ENCODE measurements at places on chromosomes 7 and 10.

DNA sequence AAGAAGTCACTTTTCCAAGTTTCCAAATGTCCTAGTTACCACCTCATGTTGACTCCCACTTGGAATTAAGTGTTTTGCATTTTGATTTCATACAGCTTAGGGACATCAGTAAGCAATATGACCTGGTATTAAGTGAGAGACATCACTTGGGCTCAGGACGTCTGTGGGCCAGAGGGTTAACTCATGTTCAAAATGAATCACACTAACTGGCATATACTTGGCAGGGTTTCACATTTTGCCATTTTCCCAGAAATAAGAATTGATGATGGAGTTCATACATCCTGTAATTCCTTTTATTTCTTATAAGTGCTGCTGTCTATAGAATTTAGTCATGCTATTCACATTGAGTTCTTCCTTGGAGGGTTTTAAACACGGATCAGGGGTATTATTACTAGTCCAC lies 516.5 kb downstream of the PHTF2 start:
- H3K27me3 ChIP-seq: no peaks in the 10 kb centered on the region
- no peaks in the 10 kb centered on the region for H3K4me1 ChIP-seq
- no peak overlapping the region for H3K27ac ChIP-seq
- H3K4me3 ChIP-seq: no peak overlapping the region

DNA sequence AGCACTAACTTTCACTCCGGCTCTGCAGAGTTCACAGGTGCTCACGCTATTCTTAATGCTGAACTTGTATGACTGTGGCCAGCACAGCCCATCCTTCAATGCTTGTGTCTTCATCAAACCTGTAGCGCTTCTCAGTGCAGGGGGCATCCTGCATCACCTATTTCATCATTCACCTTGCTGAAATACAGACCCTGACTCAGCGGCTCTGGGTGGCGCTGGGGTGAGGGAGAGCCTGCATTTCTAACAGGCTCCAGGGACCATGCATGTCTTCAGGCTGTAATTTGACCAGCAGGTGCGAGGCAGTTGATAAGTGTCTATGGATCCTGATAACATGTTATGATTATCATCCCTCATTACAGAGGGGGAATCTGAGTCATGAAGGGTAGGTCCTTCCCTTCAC lies 89.3 kb downstream of the VOPP1 start:
- peaks cover 3% of the 10 kb centered on the region for H3K4me1 ChIP-seq
- no peak overlapping the region for H3K4me3 ChIP-seq
- H3K27ac ChIP-seq: no peak overlapping the region
- DNase-seq: no peak

GRCh38 chr7:30464231-30464671 lies 14.3 kb downstream of the NOD1 start:
- H3K36me3 ChIP-seq: no peaks in the 10 kb centered on the region
- no peak overlapping the region for H3K4me3 ChIP-seq
- no peaks in the 10 kb centered on the region for H3K27me3 ChIP-seq
- H3K27ac ChIP-seq: no peak overlapping the region
- H3K4me1 ChIP-seq: peaks cover 66% of the 10 kb centered on the region
- no peak for DNase-seq

GRCh38 chr7:143382791-143383641 lies 1.9 kb downstream of the ZYX start:
- H3K4me3 ChIP-seq: peak overlapping the region; percentile 99
- no peak for DNase-seq
- peaks cover 53% of the 10 kb centered on the region for H3K36me3 ChIP-seq
- no peaks in the 10 kb centered on the region for H3K27me3 ChIP-seq

DNA sequence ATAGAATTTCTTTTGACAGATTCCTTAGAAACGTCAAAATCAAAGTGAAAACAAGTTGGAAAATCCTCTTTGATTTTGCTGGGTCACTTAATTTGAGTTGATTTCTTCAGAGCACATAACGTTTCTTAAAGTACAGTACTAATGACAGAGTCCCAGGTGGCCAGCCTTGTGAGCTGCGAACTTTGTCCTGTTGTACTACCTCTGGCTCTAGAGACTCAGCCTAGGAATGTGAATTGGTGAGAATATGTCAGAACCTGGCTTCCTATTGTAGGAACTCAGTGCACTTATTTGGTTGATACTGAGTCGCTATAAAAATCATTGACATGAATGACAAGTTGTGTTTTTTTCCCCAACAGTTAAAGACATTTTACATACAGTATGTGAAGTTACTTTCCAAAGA lies 20.2 kb downstream of the SDK1 start:
- H3K4me1 ChIP-seq: no peaks in the 10 kb centered on the region
- H3K27ac ChIP-seq: no peak overlapping the region
- no peaks in the 10 kb centered on the region for H3K27me3 ChIP-seq
- H3K4me3 ChIP-seq: no peak overlapping the region

DNA sequence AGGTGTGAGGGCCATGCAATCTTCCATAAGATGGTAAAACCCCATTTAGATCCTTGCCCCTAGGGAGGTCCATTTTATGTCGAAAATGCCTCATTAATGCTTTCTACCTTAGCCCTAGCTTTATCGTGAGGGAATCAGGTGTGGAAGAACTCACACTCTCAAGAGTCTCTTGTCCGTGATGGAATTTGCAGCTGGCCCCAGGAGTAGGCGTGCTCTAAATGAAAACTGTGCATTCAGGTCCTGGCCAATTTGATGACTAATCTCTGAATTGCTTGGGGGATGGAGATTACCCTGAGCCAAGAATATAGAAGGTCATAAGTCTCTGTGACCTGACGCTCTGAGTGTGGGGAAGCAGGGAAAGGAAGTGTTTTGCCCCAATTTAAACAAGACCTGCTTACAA lies 6.6 kb downstream of the C10orf90 start:
- no peaks in the 10 kb centered on the region for H3K4me1 ChIP-seq
- no peaks in the 10 kb centered on the region for H3K36me3 ChIP-seq
- DNase-seq: no peak
- no peak overlapping the region for H3K27ac ChIP-seq

All from SK-N-SH (cell line).